Choroid plexus epithelial cell (primary cell): ENCODE measurements at places on chromosomes 7 and 10.
A peak's percentile ranks its signal among the peaks of the same experiment; 100 is the strongest.

DNA sequence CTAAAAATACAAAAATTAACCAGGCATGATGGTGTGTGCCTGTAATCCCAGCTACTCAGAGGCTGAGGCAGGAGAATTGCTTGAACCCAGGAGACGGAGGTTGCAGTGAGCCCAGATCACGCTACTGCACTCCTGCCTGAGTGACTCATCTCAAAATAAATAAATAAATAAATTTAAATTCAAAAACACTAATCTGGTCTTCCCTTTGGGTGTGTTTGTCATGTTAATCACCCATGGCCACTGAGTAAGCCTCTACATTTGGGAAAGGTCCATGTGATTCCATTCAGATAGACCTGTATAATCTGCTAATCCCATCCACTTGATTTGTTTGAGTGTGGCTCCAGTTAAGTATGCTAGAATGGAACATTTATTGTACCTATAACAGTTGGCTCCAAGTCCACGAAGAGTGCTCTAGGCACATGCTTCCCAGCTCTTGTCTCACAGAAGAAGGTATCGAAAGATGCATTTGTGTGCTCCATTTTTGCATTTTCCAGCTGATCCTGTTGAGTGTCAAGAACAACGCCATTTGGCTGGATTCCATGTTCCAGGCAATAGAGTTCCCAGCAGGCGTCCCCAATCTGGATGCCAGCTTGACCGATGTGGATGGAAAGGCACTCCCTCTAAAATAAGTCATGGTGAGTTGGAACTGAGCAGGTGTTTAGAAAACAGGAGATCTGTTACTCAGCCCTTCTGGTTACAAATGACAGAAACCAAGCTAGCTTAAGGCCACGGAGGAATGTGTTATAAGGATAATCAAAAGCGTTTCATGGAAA lies 4.0 kb downstream of the TUBAL3 start:
- DNase-seq: no peak

DNA sequence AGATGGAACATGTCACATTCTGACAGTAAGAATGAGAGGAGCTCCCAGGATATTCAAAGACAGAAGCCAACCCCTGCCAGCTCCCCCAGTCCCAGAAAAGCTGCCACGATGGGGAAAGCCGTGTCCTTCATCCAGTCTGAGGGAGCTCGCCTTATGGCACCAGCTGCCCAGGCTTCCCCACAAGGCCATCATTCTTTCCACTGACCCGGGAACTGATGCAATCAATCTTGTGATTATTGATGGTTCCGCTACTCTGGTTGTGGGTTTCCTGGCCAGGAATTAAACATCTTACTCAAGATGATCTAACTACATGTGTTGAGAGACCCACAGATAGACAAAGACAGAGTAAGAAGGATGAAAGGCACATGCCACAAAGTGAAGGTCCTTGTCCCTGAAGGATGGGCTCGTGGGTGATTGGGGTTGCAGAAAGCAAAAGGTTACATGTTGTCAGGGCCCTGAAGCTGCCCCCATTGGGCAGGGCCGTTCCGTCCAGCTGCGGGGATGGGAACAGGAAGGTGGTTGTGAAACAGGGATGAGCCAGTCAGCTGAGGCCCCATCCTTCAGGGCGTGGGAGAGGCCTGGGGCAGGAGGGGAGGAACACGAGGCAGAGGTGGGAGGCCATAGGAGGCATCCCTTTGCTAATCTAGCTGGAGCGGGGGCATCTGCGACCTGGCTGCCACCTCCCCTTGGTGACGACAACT lies 127.6 kb downstream of the OAT start:
- DNase-seq: peak; percentile 32

- DNase-seq: peak; percentile 22
Observed at GRCh38 chr10:113681533-113682470, 2.1 kb downstream of the CASP7 start.

GRCh38 chr10:114917927-114918672 lies 19.9 kb upstream of the TRUB1 start:
- DNase-seq: peak; percentile 71

- peak; percentile 27 for DNase-seq
Observed at GRCh38 chr7:68783684-68784083, 814.6 kb upstream of the AUTS2 start.

- peak; percentile 33 for DNase-seq
Observed at GRCh38 chr7:97130417-97131139, 13.1 kb downstream of the SDHAF3 start.

- DNase-seq: no peak
Observed at GRCh38 chr7:149245244-149245643, 5.8 kb downstream of the ZNF212 start.

- peak; percentile 33 for DNase-seq
Observed at GRCh38 chr7:146660839-146661238, 544.2 kb downstream of the CNTNAP2 start.

GRCh38 chr7:155262031-155262430 lies 35.6 kb upstream of the INSIG1 start:
- DNase-seq: peak; percentile 44

DNA sequence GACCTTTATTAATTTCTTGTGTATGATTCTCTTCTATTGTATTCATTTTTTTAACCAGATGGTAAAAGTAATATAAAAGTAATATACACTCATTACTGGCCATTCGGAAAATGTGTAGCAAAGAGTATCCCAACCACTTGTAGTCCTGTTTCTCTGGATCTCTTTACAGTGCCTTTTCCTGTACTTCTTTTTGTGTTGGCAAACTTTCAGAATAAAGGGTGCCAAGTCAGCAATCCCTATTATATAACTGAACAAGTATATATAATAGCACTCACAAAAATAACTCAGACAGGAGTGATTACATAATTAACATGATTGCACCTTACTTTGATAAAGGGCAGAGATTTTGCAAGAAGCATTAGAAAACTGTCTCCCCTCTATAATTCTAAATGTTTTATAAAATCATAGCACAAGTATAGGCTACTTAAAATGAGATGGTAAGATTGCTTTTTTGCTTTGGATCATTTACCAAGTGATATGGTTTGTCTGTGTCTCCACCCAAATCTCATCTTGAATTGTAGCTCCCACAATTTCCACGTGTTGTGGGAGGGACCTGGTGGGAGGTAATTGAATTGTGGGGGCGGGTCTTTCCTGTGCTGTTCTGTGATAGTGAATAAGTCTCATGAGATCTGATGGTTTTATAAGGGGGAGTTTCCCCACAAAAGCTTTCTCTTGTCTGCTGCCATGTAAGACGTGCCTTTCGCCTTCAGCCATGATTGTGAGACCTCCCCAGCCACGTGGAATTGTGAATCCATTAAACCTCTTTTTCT lies 41.5 kb upstream of the EPC1 start:
- no peak for DNase-seq

GRCh38 chr10:22891797-22892196 lies 36.1 kb upstream of the ARMC3 start:
- DNase-seq: no peak

- peak; percentile 58 for DNase-seq
Observed at GRCh38 chr7:157738066-157738460, 401.3 kb downstream of the DNAJB6 start.

GRCh38 chr7:111832174-111832573 lies 269.9 kb upstream of the IMMP2L start:
- DNase-seq: no peak

DNA sequence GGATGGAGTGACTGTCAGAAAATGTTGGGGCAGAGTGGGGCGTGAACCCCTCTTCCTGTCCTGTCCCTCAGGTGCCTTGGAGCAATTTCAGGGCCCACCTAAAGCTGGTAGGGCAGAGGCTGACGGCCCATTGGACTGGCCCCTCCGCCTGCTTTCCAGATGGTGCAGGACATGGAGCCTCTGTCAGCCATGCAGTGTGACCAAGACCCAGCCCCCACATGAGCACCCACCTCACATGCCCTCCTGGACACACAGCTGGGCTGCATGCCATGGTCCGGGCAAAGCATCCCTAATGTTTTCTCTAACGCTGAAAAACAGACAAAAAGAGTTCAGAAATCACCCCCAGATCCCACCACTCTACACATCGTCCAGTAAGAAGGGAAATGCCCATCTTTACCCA lies 51.3 kb upstream of the PSAP start:
- no peak for DNase-seq

GRCh38 chr7:117134889-117135552 lies 181.7 kb downstream of the ST7 start:
- peak; percentile 44 for DNase-seq

DNA sequence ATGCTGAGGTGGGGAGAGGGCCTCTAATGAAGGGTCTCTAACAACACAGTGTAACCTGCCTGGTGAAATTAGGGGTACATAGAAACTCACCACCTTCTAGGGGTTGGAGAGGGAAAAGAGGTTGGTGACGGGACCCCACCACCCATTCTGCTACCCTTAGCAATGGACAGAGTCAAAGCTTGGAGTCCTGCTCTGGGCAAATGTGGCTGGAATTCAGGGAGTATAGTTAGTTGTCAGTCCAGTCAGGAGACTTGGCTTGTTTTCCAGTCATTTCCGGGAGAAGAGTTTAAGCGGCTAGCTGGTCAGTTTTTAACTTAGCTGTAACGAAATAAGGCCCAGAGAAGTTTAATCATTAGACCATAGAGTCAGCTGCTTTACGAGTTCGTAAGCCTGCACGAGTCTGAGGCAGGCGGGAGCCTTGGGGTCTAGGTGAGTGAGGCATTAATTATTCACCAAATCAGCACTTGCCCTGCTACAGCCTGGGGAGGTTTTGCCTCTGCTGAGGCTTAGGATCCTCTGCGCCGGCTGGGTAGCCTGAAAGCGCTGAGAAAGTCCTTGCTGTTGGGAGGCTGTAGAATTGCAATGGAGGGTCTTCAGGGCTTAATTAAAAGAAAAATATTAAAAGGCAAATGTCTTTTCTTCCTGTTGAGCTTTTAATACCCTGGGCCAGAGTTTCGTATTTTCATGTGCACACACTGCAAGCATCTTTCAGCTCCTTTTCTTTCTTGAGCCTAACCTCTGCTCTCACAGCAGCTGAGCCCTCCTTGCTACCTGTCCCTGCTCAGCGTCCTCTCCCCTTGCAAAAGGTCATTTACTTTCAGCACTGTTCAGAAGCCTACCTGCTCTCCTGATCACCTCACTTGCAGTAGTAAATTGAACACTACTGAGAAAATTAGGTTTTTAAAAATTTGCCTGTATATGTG lies 1.5 kb upstream of the LAMB1 start:
- peak; percentile 78 for DNase-seq

GRCh38 chr7:81244224-81244623 lies 325.4 kb upstream of the SEMA3C start:
- peak; percentile 88 for DNase-seq

DNA sequence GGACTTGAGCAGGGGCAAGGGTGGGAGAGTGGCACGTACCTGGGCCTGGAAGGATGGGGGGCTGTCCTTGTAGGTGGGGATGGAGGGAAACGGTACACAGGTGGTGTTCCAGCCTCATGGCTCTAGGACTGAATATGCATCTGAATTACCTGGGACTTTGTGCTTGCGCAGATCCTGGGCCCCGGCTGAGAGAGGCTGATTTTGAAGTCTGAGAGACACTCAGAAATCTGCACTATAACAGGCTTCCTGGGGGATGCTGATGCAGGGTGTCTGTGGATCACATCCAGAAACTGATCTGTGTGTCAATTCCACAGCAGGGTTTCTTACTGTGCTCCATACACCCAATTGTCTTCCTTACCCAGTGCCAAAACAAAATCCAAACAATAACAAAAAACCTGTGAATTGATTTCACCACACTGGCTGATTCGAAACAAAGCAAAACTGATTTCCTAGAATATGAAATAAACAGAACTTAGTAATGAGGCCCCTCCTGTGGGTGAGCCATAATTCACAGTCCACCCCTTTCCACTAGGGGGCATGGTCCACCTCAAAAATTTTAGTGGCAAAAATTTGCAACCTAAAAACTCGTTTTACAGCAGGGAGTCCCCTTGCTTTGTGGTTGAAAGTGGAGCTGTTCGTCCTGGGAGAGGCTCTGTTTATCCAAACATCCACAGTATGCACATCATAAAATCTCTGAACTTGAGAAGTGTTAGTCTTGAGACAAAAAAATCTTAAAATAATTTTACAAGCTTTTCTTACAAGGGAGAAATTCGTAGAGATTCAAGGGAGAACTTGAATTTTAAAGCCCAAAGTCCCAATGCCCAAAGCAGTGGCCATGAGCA lies 32.0 kb upstream of the PLEKHA1 start:
- DNase-seq: peak; percentile 79

DNA sequence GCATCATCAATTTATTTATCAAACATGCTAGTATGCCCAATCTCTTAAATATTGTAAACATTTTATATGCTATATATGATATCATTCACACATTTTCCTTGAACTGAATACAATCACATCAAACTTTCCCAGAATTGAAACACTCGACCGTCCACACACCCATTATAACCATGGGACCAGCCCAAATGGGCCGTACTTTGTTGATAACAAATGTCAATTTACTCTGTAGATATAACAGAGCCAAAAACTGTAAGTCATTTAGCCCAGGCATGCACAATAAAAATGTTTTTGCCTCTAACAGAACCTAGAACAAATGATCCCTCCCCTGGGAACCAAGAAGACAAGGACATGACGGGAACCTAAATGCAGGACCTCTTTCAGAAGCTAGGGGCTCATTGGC lies 683 bp upstream of the ANKRD22 start:
- DNase-seq: no peak

GRCh38 chr7:156527458-156527890 lies 113.1 kb upstream of the RNF32 start:
- no peak for DNase-seq

- no peak for DNase-seq
Observed at GRCh38 chr10:3666525-3667302, 118.3 kb downstream of the KLF6 start.

DNA sequence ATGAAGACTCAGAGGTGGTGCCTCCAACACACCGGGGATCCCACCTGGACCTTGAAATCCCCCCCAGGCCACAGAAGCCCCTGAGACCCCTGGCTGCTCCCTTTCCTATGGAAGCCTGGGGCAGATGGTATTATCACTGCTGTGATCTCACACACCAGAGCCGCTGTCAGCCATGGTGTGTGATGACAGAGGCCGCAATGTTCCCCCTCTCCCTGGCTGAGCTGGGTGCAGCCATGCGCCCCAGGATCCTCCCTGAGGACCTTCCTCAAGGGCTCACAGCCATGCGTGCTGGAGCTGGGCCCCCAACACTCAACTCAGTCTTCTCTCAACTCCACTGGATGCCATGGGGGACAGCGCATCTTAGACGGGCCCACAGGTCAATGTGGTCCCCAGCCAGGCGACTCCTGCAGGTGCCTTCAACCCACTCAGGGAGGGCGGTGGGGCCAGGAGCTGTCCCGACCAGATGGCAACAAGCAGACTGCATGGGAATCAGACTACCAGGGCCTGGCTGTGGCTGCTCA lies 44.9 kb downstream of the VIPR2 start:
- DNase-seq: no peak

DNA sequence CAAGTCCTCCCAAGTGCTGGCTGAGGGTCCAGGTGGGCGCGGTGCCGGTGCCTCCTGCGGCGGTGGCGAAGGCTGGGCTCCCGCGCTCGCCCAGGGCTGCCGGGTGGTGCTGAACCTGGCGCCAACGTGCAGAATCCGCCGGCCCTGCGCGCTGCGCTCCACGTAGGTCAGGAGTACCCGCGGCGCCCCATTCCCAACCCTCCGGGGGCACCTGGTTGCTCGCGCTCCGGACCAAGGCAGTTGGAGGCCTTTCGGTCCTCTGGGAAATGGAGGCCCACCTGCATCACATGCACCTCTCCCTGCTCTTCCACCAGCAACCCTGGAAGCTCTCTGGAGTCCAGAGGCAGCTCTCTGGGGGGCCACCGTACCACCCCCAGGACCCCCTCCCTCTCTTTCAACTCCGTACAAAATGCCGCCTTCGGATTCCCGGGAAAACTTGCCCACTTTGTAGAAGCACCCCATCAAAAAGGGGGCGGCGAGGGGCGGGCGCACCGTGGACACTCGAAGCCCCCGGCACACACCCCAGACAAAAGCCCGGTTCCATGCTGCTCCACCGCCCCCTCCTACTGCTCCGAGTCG lies 745 bp downstream of the SLC16A9 start:
- DNase-seq: peak; percentile 4

- DNase-seq: no peak
Observed at GRCh38 chr10:63578501-63578900, 57.3 kb downstream of the REEP3 start.
